Right lobe of liver (tissue), 6 donors: ENCODE measurements at places on chromosomes 2 and 18. TPM values are rescaled to one million over a fixed set of nuclear protein-coding genes. Genes with fewer than 3 reads are reported as not detected.

DNA sequence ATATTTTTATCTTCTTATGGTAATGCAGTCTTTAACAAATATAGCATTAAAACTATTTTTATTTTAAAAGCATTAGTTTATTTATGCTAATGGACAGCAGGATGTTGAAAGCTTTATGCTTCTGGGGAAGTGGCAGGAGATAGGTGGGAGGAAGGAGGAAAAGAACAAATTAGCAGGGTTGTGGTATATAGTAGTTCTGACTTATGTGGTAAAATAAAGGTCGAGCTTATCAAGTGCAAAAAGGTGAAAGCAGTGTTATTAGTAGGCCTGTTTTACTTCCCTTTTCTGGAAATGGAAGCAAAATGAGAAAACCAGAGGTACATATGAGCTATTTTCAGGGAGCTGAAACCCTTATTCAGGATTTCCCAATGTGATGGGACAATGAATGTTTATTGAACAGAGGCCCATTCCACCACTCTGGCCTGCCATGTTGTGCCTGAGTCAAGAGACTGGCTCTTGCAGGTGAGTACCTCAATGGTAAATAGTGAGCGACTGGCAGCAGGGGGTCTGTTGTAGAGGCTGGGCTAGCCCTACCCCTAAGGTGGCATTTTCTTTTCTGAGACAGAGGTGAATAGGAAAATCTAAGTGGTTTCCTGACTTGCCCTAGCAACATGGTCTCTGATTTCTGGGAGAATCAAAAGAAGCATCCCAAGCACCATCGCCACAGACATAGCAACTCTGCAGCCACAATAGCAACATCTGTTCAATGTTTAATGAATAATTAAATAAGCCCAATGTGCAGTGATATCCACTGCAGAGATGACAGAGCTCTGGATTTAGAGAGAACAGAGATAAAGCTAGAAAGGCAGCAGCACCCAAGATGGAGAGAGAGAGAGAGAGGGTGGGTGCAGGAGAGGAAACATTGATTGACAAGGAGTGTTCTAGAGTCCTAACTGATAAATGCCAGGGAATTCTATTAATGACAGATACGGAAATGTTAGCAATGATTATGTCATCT, 119.7 kb downstream of the UPP2 start:
- no peak for DNase-seq

DNA sequence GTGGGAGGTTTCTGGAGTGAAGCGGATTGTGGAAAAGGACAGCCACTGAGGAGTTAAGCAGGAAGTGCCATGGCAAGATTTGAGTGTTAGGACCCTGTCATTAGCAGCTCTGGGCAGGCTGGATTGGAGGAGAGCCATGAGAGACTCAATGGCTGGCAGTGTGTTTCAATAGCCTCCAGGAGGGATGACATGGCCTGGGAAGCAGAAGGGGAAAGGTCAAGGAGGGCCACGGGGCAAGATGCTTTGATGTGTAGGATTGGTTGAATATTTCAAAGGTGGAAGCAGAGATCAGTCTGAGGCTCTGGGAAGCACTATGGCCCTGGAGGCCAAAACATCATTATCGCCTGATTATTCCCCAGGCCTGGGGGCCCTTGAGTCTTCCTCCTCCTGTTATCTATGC, 229.0 kb upstream of the HS6ST1 start:
- no peak for DNase-seq

- DNase-seq: no peak
These were observed 62.7 kb downstream of the CCDC148 start for GRCh38 chr2:158393886-158394285.

GRCh38 chr2:73291461-73292315, 1.7 kb downstream of the EGR4 start:
- no peak for DNase-seq

GRCh38 chr18:50172367-50172766, 22.6 kb downstream of the MYO5B start:
- no peak for DNase-seq

- DNase-seq: no peak
These were observed 100.3 kb upstream of the TMEM200C start for GRCh38 chr18:5995626-5996025.

DNA sequence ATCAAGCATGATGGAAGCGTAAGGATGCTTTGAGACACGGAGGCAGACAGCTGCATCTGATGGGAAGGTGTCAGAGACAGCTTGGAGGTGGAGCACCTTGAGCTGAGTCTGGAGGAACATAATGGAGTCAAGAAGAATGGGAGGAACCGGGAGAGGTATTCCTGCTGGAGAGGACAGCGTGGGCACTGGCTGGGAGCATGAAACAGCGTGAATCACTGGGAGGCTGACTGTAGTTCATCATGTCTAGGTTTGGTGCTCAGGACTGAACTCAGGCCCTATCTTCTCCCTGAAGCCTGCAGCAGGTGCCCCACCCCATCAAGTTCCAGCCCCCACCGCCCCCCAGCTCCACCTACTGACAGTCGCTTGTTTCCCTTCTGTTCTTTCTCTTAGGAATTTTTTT, 98.6 kb downstream of the TMEM17 start:
- no peak for DNase-seq

DNA sequence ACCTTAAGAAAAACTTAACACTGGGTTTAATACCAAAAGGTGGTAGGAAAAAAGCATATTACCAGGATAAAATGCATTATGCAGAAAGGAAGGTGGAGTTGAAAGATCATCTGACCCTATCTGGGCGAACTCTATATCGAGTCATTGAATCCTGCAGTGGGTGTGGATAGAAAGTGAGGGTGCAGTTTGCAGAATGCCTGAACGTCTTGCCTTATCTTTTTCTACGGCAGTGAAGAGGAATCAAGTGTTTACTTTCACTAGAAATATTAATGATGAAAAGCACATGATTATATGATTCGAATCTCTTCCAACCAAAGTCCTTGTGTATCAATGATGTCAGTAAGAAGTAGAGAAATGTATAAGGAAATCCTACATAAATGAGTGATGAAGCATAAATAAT, 4.3 kb upstream of the CAVIN2 start:
- no peak for DNase-seq

DNA sequence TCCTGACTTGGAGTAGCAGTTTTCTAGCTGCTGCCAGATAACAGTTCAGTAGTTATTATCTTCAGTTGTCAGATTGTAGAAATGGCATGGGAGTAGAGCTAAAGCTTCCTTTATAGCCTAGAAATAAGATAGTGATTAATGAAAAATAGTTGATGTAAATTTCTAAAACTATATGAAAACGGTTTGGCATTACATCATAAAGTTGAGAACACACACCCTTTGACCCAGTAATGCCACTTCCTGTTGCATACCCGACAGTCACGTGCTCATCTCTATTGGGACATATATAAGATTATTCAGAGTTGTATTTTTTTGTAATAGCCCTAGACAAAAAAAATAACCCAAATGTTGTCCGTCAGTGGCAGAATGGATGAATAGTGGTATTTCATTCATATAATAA, 39.4 kb upstream of the ASB1 start:
- DNase-seq: no peak

GRCh38 chr2:239202836-239203235, 198.0 kb downstream of the HDAC4 start:
- DNase-seq: no peak

DNA sequence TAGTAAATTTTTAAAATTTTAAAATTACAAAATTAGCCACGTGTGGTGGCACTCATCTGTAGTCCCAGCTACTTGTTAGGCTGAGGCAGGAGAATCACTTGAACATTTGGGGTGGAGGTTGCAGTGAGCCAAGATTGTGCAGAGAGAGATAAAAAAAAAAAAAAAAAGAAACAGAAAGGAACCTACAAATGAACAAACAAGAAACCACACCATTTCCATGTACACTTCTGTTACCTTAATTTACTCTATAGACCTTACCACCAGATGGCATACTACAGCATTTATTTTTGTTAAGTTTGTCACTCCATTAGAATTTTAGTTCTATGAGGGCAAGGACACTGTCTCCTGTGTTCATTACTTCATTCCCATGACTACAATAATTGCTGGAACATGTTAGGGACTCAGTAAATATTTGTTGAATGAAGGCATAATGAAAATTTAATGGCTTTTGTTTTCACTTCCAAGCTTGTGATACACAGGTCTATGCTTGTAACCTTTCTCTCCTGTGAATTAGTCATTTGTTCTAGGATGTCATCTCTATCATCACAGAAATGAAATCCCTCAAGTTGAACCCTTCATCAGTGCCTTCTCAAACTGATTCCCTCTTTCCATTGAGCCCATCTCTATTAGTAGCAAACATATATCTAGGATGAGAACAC, 76.0 kb downstream of the ARHGAP15 start:
- DNase-seq: no peak

DNA sequence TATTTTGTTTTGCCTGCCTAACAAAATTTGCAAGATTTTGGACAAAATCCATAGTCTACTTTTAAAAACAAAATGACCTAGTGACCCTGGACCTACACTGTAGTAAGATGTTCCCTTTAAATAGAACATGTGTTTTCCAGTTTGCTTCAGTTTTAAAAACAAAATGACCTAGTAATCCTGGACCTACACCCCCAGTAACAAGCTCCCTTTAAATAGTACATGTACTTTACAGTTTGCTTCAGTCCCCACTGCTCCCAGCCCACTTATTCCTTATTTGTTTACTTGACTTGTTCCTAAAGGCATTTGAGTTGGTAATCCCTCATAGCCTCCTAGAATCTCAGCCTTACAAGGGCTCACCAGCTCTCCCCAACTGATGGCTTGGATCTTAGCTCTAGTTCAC, 34.5 kb upstream of the HTR2B start:
- DNase-seq: no peak

DNA sequence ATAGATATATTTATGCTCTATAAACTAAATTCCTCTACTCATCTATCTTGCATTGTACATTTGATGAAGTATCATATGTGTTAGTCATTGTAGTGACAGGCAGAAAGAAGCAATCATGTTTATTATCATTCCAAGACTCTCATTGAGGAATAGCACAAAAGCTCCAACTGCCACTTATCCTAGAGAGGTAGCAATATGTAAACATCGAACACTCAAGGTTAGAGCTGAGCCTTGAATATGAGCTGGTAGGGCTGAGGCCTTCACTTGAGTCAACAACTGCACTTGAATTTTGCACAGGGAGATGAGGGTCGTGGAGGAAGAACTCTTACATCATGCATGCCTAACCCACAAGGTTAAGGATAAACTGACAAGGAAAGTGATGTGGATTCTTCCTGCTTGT, 900.9 kb downstream of the CPS1 start:
- no peak for DNase-seq

GRCh38 chr2:188466761-188467160, 175.1 kb downstream of the GULP1 start:
- no peak for DNase-seq

The STAT4 gene
- 1.1 TPM for total RNA-seq

The AP1S3 gene
- 8.9 TPM for total RNA-seq

The CRYGC gene
- not detected for total RNA-seq

The POLR1A gene
- 13.7 TPM for total RNA-seq

The SERPINB2 gene
- not detected for total RNA-seq

The CRACDL gene
- 0.42 TPM for total RNA-seq

The PRSS56 gene
- not detected for total RNA-seq

The STARD6 gene
- not detected for total RNA-seq
